Smooth muscle cell of bladder (primary cell): ENCODE measurements at places on chromosomes 2 and 18. TPM values are rescaled to one million over a fixed set of nuclear protein-coding genes. Genes with fewer than 3 reads are reported as not detected.

GKN2 gene
- not detected in 2 replicates for total RNA-seq

CIB4 gene
- total RNA-seq, result not detected in 2 replicates

ZNF396 gene
- 2.8 and 3.1 TPM in 2 replicates for total RNA-seq

POMC gene
- 0.57 and 2.8 TPM in 2 replicates for total RNA-seq

EFR3B gene
- total RNA-seq, result 0.71 and 1.4 TPM in 2 replicates

MOGAT1 gene
- total RNA-seq, result not detected in 2 replicates

DES gene
- 0.71 and 3.7 TPM in 2 replicates for total RNA-seq

GNLY gene
- not detected in 2 replicates for total RNA-seq

BCL2 gene
- 2.0 and 2.2 TPM in 2 replicates for total RNA-seq

TOGARAM2 gene
- 0.14 and 0.37 TPM in 2 replicates for total RNA-seq

CDKL4 gene
- 3.4 TPM in 2 replicates for total RNA-seq

PAX3 gene
- total RNA-seq, result 0.09 TPM in 1 of 2 replicates, not detected in the other

NEB gene
- 0.14 and 0.18 TPM in 2 replicates for total RNA-seq

INO80D gene
- total RNA-seq, result 4.2 and 4.3 TPM in 2 replicates

G6PC2 gene
- not detected in 2 replicates for total RNA-seq

HOXD4 gene
- total RNA-seq, result under 0.01 and 0.18 TPM in 2 replicates

MFSD2B gene
- 0.28 and 0.55 TPM in 2 replicates for total RNA-seq

EIPR1 gene
- total RNA-seq, result 23.4 and 28.4 TPM in 2 replicates

LYG2 gene
- total RNA-seq, result not detected in 2 replicates

FAM228A gene
- total RNA-seq, result under 0.01 and 0.18 TPM in 2 replicates

LIMS4 gene
- 1.1 TPM in 2 replicates for total RNA-seq

DPP10 gene
- total RNA-seq, result not detected in 2 replicates

TMEM18 gene
- 13.4 and 14.4 TPM in 2 replicates for total RNA-seq

BMP10 gene
- not detected in 2 replicates for total RNA-seq

OR6B2 gene
- not detected in 2 replicates for total RNA-seq

TRIM54 gene
- 0.14 TPM in 1 of 2 replicates, not detected in the other for total RNA-seq

IL36G gene
- not detected in 2 replicates for total RNA-seq

TCF4 gene
- total RNA-seq, result 53.7 and 63.3 TPM in 2 replicates

SCN3A gene
- total RNA-seq, result 1.00 and 3.1 TPM in 2 replicates

DNAJC10 gene
- total RNA-seq, result 120 and 170 TPM in 2 replicates

ARHGAP28 gene
- total RNA-seq, result 1.5 and 10.5 TPM in 2 replicates

GLI2 gene
- 6.4 and 11.3 TPM in 2 replicates for total RNA-seq

FHOD3 gene
- 6.1 and 16.9 TPM in 2 replicates for total RNA-seq

MAP3K19 gene
- total RNA-seq, result not detected in 2 replicates

SNED1 gene
- total RNA-seq, result 12.6 and 19.5 TPM in 2 replicates

ERFE gene
- 1.7 and 7.3 TPM in 2 replicates for total RNA-seq

GPR39 gene
- total RNA-seq, result 0.28 TPM in 2 replicates

ST6GAL2 gene
- under 0.01 and 1.1 TPM in 2 replicates for total RNA-seq

COLEC12 gene
- total RNA-seq, result 29.0 and 79.5 TPM in 2 replicates

PXDN gene
- 254 and 356 TPM in 2 replicates for total RNA-seq

THSD7B gene
- total RNA-seq, result 0.09 TPM in 1 of 2 replicates, not detected in the other

SATB2 gene
- total RNA-seq, result 17.6 and 19.0 TPM in 2 replicates

CYS1 gene
- 2.0 TPM in 2 replicates for total RNA-seq

KLF11 gene
- total RNA-seq, result 2.6 and 3.7 TPM in 2 replicates

DDX18 gene
- 45.2 and 49.4 TPM in 2 replicates for total RNA-seq

TUBA3E gene
- total RNA-seq, result not detected in 2 replicates

SP140 gene
- under 0.01 and 0.14 TPM in 2 replicates for total RNA-seq

AMER3 gene
- total RNA-seq, result not detected in 2 replicates

RPRM gene
- not detected in 2 replicates for total RNA-seq

KCNIP3 gene
- 0.57 and 1.0 TPM in 2 replicates for total RNA-seq

CMPK2 gene
- total RNA-seq, result 0.37 and 0.43 TPM in 2 replicates

CDH7 gene
- under 0.01 TPM in 1 of 2 replicates, not detected in the other for total RNA-seq

MRPS5 gene
- total RNA-seq, result 48.8 and 57.8 TPM in 2 replicates

SLC35F6 gene
- total RNA-seq, result 30.0 and 30.4 TPM in 2 replicates

AFF3 gene
- 0.28 and 0.71 TPM in 2 replicates for total RNA-seq
